Activated naive CD4-positive, alpha-beta T cell treated with anti-CD3 and anti-CD28 coated beads, Interleukin-2, amount 10 ng/mL, durations not matched to agents 7 days and 5 days (primary cell): ENCODE measurements at places on chromosomes 5 and 9.

DNA sequence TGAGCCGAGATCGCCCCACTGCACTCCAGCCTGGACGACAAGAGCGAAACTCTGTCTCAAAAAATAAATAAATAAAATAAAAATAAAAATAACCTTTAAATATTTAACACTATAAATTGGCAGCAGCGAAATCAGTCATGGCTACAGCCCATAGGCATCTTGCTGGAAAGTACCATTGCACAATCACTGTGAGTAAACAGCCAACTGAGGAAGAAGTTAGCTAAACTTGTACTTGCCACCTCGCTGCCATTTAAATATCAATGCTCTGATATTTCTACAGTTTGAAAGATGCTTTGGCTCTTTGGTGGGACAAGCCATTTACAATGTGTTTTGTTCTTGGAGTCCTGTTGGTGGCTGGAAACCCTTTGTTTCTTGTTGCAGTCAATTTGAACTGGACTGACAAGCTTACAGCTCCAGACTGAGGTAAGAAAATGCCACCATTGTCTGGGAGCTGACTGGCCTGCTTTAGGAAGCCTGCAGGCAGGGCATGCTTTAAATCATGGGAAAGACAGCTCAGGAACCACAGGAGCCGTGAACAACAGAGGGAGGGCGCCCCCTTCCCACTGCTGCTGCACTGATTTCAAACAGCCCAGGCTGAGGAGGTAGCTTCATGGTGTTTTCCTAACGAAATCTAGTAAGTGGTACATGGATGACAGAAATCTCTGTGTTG is 322.8 kb upstream of the RFX3 start:
- no peak for DNase-seq
- H3K4me3 ChIP-seq = no peak overlapping the region
- no peaks in the 10 kb centered on the region for H3K27me3 ChIP-seq
- no peaks in the 10 kb centered on the region for H3K4me1 ChIP-seq
- no peaks in the 10 kb centered on the region for H3K36me3 ChIP-seq

- H3K4me1 ChIP-seq = peaks cover 2% of the 10 kb centered on the region
- no peak overlapping the region for H3K4me3 ChIP-seq
- H3K27ac ChIP-seq = no peak overlapping the region
- H3K36me3 ChIP-seq = peaks cover 3% of the 10 kb centered on the region
Measured at GRCh38 chr5:16550316-16550952, 66.4 kb downstream of the RETREG1 start.

DNA sequence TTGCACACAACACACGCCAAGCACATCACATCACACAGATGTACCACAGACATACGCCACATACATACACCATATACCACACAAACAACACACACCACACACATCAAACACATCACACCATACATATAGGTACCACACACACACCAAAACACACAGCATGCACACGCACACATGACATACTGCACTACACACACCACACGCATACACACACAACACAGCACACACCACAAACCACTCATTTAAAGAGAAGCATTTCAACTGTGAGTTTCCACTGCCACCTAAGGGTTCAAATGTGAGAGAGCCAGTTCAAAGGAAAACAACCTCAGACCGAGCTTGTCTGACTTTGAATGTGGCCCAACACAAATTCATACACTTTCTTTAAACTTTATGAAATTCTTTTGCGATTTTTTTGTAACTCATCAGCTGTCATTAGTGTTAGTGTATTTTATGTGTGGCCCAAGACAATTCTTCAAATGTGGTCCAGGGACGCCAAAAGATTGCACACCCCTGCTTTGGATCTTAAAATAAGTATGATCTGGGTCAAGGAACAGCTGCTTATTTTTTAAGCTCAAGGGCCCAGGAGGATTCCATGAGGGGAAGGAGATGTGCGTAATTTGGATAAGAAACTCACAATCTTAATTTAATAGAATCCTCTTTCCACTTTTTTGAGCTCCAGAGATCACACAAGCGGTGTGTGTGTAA is 494.6 kb downstream of the GADD45G start:
- no peak for DNase-seq
- peaks cover 9% of the 10 kb centered on the region for H3K4me1 ChIP-seq
- no peak overlapping the region for H3K27ac ChIP-seq
- no peaks in the 10 kb centered on the region for H3K36me3 ChIP-seq
- H3K27me3 ChIP-seq = peaks cover 29% of the 10 kb centered on the region

GRCh38 chr5:33270671-33271070 is 170.1 kb upstream of the TARS1 start:
- H3K27ac ChIP-seq = no peak overlapping the region
- no peaks in the 10 kb centered on the region for H3K36me3 ChIP-seq
- H3K4me3 ChIP-seq = no peak overlapping the region
- no peaks in the 10 kb centered on the region for H3K4me1 ChIP-seq
- no peak for DNase-seq

GRCh38 chr5:147565524-147565923 is 55.7 kb upstream of the DPYSL3 start:
- no peak overlapping the region for H3K4me3 ChIP-seq
- DNase-seq = no peak
- H3K27me3 ChIP-seq = no peaks in the 10 kb centered on the region
- H3K4me1 ChIP-seq = no peaks in the 10 kb centered on the region
- no peak overlapping the region for H3K27ac ChIP-seq
- no peaks in the 10 kb centered on the region for H3K36me3 ChIP-seq

DNA sequence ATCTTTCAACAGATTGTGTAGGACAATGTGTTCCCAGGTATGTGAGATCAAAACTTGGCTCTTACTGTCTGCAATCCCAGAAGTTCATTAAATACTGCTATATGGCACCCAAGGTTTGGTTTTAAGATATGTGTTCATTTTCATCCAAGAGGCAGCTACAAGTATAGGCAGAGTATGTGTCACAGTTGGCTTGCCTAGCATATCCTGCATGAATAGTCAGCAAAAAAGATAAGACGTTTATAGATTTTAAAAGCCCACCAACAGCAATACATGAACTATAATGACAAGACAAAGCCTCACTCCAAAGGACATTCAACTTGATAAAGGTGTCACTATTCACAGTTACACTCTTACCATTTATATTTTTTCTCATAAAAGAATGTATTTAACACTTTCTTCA is 99.1 kb downstream of the BNC2 start:
- H3K36me3 ChIP-seq = no peaks in the 10 kb centered on the region
- H3K27ac ChIP-seq = no peak overlapping the region
- H3K4me1 ChIP-seq = no peaks in the 10 kb centered on the region

DNA sequence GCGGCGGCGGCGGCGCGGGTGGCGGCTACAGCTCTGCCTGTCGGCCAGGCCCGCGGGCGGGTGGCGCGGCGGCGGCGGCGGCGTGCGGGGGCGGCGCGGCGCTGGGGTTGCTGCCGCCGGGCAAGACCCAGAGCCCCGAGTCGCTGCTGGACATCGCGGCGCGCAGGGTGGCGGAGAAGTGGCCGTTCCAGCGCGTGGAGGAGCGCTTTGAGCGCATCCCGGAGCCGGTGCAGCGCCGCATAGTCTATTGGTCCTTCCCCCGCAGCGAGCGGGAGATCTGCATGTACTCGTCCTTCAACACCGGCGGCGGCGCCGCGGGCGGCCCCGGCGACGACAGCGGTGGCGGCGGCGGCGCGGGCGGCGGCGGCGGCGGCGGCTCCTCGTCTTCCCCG is 296 bp downstream of the ZSWIM6 start:
- peak overlapping the region; percentile 91 for H3K4me3 ChIP-seq
- peaks cover 61% of the 10 kb centered on the region for H3K27me3 ChIP-seq
- peaks cover 9% of the 10 kb centered on the region for H3K36me3 ChIP-seq
- peak; percentile 59 for DNase-seq
- peak overlapping the region; percentile 91 for H3K27ac ChIP-seq
- H3K4me1 ChIP-seq = peaks cover 39% of the 10 kb centered on the region

DNA sequence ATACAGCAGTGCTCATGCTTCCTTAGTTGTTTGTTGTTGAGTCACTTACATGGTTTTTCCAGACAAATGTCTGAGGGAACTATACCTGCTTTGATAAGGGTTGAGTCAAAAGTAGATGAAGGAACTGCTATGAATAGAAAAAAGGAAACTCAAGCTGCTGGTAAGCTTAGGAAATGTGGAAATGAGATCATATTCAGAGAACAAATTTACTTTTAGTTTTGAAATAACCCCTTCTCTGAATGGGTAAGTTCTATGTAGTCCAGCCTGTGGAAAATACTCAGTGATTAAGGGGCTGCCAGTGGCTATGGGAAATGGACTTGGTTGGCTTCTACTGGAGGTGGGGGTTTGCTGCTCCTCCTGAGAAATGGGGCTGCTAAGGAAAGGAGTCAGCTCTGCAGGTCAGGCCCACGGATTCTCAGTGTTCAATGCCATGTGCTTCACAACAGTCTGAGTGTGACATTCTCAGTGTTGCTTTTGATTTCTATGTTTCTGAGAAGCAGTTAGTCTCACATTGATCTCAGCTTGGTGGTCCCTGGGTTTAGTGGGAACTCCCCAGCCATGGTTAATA is 47.7 kb upstream of the GLRX start:
- H3K27ac ChIP-seq = peak overlapping the region; percentile 95
- peak overlapping the region; percentile 56 for H3K4me3 ChIP-seq
- peaks cover 4% of the 10 kb centered on the region for H3K27me3 ChIP-seq
- H3K36me3 ChIP-seq = peaks cover 8% of the 10 kb centered on the region
- peak; percentile 39 for DNase-seq
